CD4-positive, alpha-beta T cell treated with Interleukin-4 for 1 hour (primary cell): ENCODE measurements at places on chromosomes 12 and 14.

- DNase-seq, result no peak
These were observed 27.6 kb downstream of the RDH12 start for GRCh38 chr14:67729072-67729885.

GRCh38 chr14:64891173-64891838, 11.6 kb upstream of the SPTB start:
- DNase-seq, result no peak

DNA sequence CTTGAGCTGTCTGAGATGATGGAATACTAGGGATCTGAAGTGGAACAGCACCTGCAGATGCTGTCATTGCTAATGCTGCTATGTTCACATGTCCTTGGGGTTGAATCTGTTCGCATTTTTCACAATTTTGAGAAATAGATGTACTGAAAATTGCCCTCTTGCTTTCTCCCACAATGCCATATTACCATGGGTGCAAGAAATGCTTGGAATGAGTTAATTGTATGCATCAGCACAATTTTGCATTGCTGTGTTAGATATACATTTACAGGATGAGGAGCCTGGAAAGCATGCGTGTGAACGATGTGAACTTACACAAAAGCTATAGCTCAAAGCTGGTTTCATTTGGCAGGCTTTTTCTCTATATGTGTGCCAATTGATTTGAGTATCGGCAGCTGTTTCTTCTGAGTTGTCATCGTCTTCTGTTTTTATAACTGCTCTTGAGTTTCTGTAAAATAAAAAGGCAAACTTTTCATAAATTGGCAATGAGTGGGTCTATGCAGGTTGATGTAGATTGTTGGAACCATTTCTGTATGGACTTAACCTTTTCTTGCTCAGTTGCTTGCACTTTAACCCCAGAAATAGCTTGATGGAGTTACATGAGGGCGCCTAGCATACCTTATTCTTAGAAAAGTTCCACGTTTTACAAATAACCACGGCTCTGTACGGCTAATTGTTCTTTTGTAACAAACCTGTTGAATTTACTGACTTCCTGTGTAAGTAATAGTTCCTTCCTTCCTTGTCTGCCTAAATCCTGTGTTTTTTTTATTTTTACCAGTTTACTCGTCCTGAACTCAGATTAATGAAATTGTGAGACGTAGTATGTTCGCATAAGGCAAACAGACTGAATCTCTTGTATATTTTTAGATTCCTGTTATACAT, 105.9 kb downstream of the FGD4 start:
- DNase-seq, result no peak

- no peak for DNase-seq
These were observed 282.0 kb upstream of the PPFIA2 start for GRCh38 chr12:82040987-82041743.

DNA sequence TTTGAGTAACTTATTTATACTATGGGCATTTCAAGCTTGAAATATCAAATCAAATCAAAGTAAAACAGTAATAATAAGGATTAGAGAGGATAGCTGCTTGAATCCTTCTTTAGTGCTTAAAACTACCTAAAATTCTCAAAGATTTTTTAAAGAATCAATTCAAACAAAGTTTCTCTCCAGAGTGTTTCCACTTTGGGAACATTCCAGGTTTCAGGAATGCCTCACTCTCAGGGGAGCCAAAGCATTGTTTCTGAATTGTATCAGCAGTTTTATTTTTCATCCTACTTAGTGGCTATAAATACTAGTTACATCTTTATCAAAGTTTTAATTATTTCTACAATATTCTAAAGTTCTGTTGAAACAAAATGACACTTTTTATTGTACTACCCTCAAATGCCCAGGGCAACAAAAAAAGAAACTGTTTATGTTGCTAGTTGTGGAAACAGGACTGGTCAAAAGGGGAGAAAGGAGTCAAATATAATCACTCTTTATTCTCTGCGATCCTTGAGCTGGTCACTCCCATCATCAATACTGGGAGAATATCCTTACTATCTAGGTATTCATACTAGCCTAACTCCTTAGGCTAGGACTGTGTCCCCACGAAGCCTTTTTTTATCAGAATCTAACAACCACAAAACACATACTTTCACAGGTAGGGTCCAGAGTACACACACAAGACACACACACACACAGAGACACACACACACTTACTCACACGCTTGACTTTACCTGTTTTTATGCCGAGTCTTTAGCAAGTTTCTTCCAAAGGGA, 598 bp downstream of the RASSF9 start:
- DNase-seq, result no peak

DNA sequence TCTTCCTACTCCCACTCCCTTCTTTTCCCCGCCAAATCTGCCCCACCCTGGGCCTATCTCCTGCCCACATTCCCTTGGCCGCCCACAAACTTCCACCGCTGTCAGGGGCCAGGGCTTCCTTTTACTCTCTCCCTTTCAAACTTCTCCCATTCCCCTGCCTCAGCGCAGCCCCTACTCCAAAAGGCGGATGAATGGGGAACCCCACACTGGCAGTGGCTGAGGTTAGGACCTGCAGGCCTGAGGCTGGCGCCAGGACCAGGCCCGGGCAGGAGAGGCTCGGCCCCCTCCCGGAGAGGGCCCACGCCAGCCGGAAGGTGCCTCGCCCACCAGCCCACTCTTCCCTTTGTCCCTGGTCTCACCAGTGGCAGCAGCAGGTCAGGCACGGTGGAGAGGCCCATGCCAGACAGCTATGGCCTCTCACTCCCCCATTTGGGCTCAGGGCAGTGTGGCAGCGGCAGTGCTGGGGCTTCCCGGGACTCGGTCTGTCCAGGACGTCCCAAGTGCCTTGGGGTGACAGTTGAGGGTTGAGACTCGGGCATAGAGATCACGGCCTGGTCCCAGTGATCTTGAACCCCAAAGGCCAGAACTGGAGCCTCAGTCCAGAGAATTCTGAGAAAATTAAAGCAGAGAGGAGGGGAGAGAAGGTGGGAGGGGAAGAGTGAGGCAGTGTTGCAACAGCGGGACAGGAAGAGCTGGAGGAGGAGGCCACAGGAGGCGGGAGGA, at the start of gene TNFRSF1A:
Gene TNFRSF1A, minus strand, starts transcription at position 660 of the 723 bp plus-strand sequence. Its CDS starts 262 bp downstream, at position 398.
- DNase-seq, result peak; percentile 57

DNA sequence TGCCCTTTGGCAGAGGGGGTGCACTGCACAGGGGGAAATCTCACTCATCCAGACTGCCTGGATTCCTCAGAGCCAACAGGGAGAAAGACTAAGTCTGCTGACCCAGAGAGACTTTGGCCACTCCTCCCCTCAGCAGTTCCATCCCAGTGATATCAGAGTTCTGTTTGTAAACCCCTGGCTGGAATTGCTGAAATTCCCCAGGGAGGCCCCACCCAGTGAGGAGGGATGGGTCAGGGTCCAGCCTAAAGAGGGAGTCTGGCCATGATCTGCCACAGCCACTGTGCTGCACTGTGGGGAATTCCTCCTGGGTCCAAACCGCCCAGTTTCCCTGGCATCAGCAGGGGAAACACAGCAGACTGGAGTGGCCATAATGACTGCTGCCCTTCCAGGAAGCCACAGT, 54.9 kb upstream of the USP15 start:
- no peak for DNase-seq

GRCh38 chr12:79560225-79560889, 130.4 kb downstream of the PAWR start:
- no peak for DNase-seq

DNA sequence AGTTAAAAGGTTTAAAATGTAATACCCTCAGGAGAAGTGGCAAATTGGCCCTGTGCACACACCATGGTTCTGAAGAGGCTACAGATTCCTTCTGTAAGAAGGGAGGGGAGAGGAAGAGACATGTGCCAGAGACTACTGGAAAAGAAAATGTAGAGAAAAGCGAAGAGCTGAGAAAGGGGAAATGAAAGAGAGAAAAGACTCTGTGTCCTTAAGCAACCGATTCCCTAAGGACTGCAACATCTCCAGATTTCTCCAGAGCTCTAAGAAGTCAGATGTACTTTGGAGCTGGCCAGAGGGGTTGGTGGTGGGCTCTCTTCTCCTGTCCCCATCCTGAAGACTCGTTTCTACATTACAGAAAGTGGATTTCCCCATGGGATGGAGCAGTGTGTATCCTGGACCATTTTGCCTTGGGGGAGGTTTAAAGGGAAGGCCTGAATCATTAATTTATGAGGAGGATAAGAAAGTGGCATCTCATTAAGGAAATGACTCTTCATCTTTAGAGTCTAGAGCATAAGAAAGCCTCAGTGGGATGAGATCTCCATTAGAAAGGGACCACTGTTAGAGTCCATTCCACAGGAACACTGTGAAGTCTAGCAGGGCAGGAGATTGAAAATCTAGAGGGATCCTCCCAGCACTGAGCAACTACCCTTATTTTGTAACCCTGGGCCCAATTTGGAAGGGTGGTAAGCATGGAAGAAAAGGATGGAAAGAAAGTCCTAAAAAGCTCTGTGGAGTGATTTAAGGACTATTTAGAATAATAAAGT, 45.5 kb upstream of the FUT8 start:
- DNase-seq, result no peak

DNA sequence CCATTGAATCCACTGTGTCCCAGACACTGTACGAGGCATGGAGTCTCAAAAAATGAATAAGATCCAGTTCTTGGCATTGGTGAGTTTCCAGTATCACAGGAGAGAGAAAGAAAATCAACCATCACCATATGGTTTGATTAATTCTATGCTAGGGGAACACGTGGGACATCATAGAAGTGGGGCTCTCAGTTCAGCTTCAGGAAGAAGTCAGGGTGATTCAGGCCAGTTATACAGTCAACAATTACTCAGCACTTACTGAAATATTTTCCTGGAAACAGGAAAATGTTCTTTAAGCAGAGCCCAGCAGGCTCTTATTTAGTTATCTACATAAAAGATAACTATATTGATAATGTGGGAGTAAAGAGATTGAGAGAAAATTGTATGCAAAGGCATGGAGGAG, 407.2 kb downstream of the NOVA1 start:
- DNase-seq, result no peak

DNA sequence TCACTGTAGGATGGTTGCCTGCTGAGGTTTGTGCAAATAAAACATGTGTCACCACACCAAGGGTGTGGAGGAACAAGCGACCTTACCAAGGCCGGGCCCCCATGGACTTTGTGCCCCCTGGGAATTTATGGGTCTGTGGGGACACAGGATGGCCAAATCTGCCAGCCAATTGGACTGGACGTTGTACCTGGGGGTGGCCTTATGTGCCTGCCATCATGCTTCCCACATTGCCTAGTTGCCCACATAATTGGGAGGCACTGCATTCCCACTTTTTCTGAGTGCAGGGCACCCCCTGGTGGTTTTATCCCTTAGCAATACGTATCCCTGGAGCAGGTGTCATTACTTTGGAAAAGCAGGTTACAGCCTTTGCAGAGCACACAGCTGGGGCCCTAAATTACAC, 92.6 kb upstream of the TMPO start:
- no peak for DNase-seq

- DNase-seq, result no peak
These were observed 86.5 kb upstream of the SLC38A2 start for GRCh38 chr12:46459111-46459510.

GRCh38 chr14:54444681-54445080, 3.5 kb upstream of the CNIH1 start:
- DNase-seq, result no peak

GRCh38 chr12:28872654-28873268, 276.3 kb upstream of the FAR2 start:
- DNase-seq, result peak; percentile 13

DNA sequence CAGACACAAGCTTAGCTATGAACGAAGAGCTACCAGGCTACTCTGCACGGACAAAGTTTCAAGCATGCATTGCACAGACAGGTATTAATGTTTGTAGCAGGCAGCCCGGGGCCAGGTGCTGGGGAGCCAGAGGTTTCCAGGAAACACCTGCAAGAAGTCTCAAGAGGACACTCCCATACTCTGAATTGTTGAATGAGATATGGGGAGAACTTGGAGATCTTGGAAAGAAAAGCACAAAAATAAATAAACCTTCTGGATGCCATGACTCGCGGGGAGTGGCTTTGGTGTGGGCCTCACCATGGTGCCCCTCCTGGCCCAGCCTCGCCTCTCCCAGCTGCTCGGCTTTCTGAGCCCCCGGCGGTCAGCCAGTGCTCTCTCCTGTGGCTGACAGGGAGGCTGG, 186.8 kb downstream of the TTC7B start:
- DNase-seq, result no peak

GRCh38 chr12:131511391-131511802, 199.5 kb upstream of the SFSWAP start:
- peak; percentile 59 for DNase-seq

DNA sequence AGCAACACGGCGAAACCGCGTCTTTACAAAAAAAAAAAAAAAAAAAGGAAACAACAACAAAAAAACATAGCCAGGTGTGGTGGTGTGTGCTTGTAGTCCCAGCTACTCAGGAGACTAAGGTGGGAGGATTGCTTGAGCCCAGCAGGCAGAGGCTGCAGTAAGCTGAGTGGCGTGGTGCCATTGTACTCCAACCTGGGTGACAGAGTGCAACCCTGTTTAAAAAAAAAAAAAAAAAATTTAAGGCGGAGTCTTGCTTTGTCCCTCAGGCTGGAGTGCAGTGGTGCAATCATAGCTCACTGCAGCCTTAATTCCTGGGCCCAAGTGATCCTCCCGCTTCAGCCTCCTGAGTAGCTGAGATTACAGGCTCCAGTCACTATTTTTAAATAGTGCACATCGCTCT, 18.2 kb upstream of the FIGNL2 start:
- no peak for DNase-seq

DNA sequence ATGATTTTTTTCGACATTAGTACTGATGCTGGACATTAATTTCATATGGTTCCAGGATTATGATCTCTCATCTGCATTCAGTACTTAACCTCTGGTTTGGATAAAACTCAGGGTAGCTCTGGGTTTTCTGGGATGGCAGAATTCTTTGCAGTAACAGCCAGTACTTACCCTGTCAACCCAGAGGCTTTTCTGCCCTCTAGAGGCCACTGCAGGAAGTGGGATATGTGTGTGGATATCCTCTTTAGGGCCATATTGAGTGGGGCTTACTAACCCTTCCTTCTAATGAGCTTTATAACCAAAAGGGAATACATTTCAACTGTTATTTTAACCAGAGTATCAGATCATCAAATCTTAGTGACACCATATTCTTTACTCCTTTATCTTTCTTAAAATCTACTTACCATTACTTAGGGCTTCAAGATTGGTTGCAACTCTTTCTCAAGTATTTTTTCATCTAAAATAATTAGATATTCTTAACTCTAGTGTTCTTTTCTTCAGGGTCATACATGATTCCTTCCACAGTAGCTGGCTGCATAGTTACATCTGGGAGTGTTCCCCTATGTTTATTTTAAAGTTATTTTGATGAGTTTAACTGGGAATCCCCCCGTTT, 488.0 kb upstream of the STXBP6 start:
- DNase-seq, result no peak

- no peak for DNase-seq
These were observed 59.1 kb downstream of the TMEM132D start for GRCh38 chr12:129844662-129845220.

- no peak for DNase-seq
These were observed 56.2 kb upstream of the VPS33A start for GRCh38 chr12:122322501-122322900.

DNA sequence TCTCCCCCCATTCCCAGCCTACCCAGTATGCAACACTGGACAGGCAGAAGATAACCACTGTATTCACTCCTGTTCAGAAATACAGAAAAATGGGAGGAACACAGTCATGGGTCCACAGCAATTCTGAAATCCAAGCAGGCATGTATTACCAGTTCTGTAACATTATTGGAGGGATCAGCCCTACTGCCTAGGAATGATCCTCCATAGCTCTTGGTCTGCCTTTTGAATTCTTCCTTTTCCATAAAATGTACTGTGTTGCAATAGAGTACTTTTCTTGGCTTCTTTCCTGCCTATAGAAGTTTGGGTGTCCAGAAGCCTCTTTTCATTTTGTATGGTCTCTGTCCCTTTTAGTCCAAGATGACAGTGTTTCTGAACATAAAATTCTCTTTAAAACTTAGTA, 46.5 kb downstream of the SPATS2 start:
- DNase-seq, result no peak

- no peak for DNase-seq
These were observed 96.9 kb downstream of the NPAS3 start for GRCh38 chr14:33035416-33036194.
